Effector CD4-positive, alpha-beta T cell (primary cell): ENCODE measurements at places on chromosomes 6 and 20.

- no peak for DNase-seq
Measured at GRCh38 chr20:51024761-51025160, 1.9 kb upstream of the KCNG1 start.

GRCh38 chr20:12030470-12030869 lies 112.8 kb downstream of the BTBD3 start:
- no peak for DNase-seq

GRCh38 chr20:56733967-56734366 lies 104.9 kb downstream of the TFAP2C start:
- no peak for DNase-seq

DNA sequence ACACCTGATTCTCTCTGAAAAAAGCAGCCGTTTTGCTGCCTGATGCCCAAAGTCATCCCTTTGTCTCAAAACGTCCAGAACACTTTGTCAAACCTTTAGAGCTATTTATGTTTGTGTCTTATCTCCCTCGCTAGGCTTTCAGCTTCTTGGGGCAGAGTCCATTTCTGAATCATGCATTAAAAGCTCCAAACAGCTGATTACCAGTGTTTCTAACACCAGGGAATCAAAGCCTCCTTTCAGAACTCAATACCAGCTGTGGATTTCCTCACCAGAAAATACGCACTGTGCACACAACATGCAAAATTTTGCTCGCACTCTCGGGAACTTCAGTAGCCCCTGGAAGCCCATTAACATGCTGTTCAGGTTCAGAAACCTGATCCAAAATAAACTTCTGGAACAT lies 333.3 kb downstream of the HACE1 start:
- DNase-seq = no peak

DNA sequence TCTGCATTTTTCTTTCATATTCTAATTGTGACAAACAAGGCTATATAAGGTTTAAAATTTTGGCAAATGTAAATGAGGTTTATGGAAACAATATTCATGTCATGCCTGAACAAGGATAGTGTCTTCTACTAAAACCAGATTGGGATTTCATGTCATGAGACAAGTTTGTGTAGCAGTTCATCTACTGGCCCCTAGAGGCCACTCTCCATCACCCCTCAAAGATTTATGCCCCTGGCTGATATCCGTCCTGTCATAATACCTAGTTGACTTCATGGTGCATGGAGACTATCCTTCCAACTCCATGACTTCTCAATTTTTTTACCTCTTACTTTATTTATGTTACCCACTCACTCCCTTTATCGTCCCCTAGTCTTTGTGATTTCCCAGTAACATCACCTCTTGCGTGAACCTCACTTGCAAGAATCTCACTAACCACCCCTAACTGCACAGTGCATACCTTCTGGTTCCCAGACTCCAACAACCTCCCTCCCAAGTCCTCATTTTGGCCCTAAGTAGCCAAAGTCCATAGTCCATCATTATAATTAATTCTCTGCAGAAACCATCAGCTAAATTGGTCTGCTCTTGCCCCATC lies 179.8 kb downstream of the TASP1 start:
- DNase-seq = no peak

DNA sequence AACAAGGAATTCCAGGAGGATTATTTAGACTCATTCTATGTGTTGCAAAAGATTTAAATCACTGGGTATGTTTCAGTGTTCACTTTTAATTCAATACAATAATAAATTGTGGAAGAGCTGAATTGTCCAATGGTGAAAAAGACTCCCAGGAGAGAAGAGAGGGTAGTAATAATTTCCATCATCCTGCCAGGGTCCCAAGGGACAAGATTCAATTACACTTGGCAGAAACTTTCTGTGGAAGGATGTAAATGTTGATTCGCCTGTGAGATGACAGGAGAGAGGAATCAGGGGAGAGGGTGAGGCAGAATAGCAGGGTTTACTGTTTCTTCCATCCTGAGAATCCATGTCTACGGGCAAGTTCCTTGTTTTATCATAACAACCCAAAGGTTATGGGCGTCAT lies 342.7 kb downstream of the ESR1 start:
- DNase-seq = no peak

DNA sequence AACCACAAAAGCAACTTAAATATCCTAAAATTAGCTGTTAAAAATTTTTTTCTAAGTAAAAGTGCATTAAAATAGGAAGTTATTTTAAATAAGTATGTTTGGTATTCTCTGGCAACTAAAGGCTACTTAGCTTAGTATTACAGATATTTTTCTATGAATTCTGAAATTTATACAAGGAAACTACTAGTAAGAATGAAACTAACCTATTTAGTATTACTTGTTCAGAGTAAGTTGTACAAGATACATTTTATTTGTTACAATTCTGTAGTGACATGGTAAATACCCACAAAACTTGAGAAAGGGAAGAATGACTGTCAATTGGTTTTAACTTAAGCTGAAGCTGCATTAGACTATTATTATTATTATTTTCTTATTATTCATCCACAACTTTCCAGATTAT lies 6.5 kb downstream of the PHIP start:
- DNase-seq = no peak

- DNase-seq = no peak
Measured at GRCh38 chr6:20817806-20818320, 283.6 kb downstream of the CDKAL1 start.

DNA sequence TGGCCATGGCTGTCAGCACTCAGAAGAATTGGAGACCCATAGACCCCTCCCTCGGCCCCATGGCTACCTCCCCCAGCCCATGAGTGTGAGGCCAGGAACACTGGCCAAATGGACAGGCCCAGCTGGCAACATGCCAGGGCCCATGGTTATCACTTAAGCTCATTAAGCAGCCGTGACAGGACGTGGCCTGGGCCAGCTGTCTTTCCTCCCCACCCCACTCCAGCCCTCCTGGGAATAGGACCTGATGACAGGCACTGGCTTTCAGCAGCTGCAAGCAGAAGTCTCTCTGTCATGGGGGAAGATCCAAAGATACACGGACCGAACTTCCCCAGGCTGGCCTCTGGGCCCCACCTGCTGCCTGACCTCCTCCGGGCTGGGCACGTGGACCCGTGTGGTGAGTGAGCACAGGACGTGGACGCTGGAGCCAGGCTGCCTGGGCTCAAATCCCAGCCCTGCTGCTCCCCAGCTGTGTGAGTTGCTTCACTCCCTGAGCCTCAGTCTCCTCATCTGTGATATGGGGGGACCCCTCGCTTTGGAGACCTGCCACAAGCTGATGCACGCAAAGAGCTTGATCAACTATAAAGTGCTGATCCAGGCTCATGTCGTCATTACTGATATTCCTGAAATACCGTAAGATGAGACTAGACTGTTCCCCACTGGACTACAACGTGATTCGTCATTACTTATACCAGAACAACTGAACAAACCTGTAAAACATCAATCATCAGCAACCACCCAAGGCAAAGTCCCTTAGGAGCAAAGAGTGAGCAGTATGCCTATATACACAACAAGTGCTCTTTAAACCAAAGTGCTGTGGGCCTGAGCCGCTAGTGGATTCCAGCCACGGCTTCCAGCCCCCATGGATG lies 22.0 kb upstream of the VSTM2L start:
- DNase-seq = no peak

DNA sequence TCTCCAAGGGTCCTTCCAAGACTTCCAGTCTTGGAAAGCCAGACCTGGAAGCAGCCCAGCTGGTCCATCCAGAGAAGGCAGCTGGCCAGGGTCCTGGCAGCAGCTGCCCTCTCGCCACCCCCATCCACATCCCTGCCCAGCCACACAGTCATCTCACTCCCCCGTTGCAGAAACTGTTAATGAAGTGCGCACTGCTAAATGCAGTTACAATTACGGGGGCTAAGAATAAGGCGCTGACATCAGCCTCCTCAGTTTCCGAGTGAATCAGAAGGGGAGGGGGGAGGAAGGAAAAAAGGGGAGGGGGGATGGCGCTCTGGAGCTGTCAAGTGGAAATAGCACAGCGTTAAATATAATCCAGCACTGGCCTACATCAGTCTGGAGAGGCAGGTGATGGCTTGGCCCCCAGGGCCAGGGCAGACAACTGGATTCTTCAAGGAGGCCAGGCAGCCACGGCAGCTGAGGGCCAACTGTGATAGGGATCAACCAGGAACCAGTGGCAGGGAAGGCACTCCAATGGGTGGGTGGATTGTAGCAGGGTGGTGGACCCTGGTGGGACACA lies 6.9 kb downstream of the RIMS4 start:
- no peak for DNase-seq

- DNase-seq = no peak
Measured at GRCh38 chr20:8287340-8287739, 155.3 kb downstream of the PLCB1 start.

- no peak for DNase-seq
Measured at GRCh38 chr6:154218301-154218700, 138.3 kb downstream of the IPCEF1 start.

DNA sequence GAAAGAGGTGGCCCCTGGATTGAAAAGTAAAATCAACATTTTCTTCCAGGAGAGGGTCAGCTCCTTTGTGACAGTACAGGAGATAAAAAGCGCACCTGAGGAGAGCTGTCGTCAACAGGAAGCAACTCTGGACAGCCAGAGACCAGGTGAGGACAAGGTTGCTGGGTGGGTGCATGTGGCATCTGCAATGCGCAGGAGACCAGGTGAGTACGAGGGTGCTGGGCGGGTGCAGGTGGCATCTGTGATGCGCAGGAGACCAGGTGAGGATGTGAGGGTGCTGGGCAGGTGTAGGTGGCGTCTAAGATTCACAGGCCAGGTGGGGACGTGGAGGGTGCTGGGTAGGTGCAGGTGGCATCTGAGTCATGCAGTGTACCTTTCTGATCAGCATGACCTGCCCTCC lies 38.4 kb downstream of the WDR27 start:
- no peak for DNase-seq

- no peak for DNase-seq
Measured at GRCh38 chr6:156890627-156891314, 113.6 kb downstream of the ARID1B start.

GRCh38 chr20:60857708-60858107 lies 394.4 kb upstream of the CDH4 start:
- no peak for DNase-seq

GRCh38 chr6:148430897-148431296 lies 88.3 kb downstream of the SASH1 start:
- no peak for DNase-seq
